ENCODE measurements at places on chromosomes 11 and 22.

- H3K4me1 ChIP-seq: no peaks in the 10 kb centered on the region
- H3K36me3 ChIP-seq: no peaks in the 10 kb centered on the region
- no peak overlapping the region for H3K4me3 ChIP-seq
- DNase-seq: no peak
- no peak overlapping the region for H3K27ac ChIP-seq
Observed at GRCh38 chr11:104060004-104060794, 23.8 kb downstream of the DDI1 start.

DNA sequence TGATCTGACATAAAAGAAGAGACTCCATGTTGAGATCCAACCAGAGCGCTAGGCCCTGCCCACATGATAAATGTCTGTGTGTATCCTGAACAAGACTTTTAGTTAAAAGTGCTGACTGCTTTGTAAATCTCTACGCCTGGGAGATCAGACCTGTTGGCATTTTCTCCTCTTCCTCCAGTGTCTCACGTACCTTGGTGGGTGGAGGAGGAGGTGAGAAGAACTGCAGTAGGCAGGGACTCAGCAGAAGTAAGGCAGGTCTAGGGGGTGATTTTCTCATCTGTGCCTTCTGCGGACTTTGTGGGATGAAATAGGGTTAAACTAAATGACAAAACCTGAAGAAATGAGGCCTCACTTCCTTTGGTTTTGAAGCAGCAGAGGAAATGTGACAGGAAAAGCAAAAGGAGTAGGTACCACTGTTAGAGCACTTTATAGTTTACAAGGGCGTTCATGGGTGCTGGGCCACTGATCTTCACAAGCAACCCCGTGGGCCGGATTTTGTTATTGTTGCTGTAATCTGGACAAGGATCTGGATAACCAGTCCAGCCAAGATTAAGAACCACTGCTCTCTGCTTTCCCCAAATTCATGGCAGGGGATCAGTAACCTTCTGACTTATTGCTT is 36.7 kb upstream of the PLET1 start:
- H3K4me3 ChIP-seq: no peak overlapping the region
- peak overlapping the region; percentile 51 for H3K27ac ChIP-seq
- H3K36me3 ChIP-seq: no peaks in the 10 kb centered on the region
- H3K4me1 ChIP-seq: peaks cover 27% of the 10 kb centered on the region
- H3K27me3 ChIP-seq: no peaks in the 10 kb centered on the region

GRCh38 chr11:8685306-8685705 is 2.7 kb downstream of the RPL27A start:
- H3K36me3 ChIP-seq: peaks cover 47% of the 10 kb centered on the region
- H3K27ac ChIP-seq: no peak overlapping the region
- H3K27me3 ChIP-seq: no peaks in the 10 kb centered on the region
- H3K4me1 ChIP-seq: peaks cover 70% of the 10 kb centered on the region

GRCh38 chr11:7563281-7563680 is 49.5 kb downstream of the PPFIBP2 start:
- DNase-seq: no peak
- H3K4me1 ChIP-seq: no peaks in the 10 kb centered on the region
- no peak overlapping the region for H3K27ac ChIP-seq
- peaks cover 18% of the 10 kb centered on the region for H3K27me3 ChIP-seq

GRCh38 chr11:2563213-2564007 is 118.6 kb downstream of the KCNQ1 start:
- no peak overlapping the region for H3K4me3 ChIP-seq
- no peak overlapping the region for H3K27ac ChIP-seq
- H3K36me3 ChIP-seq: no peaks in the 10 kb centered on the region
- H3K27me3 ChIP-seq: no peaks in the 10 kb centered on the region

DNA sequence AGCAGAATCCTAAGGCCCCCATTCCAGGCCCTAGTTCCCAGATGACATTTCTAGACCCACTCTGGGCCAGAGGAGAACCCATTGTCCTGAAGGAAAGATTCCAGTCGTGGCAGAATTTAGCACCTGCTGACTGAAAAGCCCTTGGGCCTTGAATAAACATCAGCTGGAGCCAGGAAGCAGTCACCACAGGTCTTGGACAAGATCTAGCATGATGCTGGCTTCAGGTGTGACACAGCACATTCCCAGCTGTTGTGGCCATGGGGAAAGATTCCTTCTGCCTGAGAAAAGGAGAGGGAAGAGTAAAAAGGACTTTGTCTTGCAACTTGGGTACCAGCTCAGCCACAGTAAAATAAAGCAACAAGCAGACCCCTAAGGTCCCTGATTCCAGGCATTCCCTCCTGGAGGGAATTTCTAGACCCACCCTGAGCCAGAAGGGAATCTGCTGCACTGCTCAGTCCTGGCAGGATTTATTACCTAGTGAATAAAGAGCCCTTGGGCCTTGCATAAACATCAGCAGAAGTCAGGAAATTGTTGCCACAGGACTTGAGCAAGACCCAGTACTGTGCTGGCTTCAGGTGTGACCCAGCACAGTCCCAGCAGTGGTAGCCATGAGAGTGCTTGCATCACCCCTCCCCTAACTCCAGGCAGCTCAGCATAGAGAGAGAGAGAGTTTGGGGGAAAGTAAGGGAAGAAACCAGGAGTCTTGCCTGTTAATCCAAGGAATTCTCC is 42.5 kb upstream of the PAMR1 start:
- H3K36me3 ChIP-seq: no peaks in the 10 kb centered on the region
- H3K27me3 ChIP-seq: peaks cover 10% of the 10 kb centered on the region
- no peak for DNase-seq
- no peak overlapping the region for H3K27ac ChIP-seq

DNA sequence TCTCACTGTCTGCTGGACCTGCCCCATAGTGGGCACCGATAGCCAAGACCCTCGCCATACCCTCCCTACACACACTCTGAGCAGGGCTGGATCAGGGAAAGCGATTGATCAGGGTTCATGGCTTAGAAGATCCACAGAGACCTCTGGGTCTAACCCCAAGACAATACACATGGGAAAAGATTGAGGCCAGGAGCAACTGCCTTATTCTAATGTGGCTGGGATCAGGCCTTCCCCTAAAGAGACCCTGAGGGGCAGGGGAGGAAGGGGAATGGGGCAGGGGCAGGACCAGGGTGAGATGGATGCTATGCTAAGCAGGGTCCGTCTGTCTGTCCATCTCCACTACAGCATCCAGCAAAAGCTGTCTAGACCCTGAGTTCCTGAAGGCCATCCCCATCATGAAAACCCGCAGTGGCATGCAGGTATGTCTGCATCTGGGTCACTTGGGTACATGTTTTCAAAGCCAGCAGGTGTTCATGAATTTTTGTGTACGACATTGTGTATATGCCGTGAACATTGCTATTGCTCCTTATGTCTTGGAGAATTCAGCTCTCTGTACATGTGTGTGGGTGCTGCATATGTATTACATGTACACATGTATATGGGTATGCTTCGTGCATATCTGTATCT is 15.3 kb upstream of the RELT start:
- H3K4me1 ChIP-seq: no peaks in the 10 kb centered on the region
- no peaks in the 10 kb centered on the region for H3K27me3 ChIP-seq
- H3K4me3 ChIP-seq: no peak overlapping the region
- DNase-seq: no peak
- H3K27ac ChIP-seq: no peak overlapping the region
- no peaks in the 10 kb centered on the region for H3K36me3 ChIP-seq

GRCh38 chr11:7081441-7081840 is 7.4 kb upstream of the RBMXL2 start:
- DNase-seq: no peak
- H3K27me3 ChIP-seq: no peaks in the 10 kb centered on the region
- H3K27ac ChIP-seq: no peak overlapping the region

DNA sequence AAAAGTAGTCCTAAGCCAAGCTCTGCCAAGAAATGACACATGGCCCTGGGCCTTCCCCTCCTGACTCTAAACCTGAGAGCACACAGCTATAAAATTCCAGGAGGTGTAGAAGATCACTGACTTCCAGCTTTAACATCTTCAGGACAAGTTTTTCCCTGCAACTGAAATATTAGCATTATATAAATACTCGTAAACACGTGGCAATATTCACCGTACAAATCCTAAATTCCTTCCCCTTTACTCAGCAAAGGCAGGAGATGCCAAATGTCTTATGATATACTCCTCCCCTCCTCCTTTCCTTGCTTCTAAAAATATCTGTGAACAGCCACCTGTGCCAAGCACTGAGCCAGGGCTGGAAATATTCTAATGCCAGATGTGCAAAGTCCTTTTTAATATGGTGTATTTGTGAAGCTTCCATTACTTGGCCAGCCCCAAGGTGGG is 194.0 kb downstream of the LARGE1 start:
- no peaks in the 10 kb centered on the region for H3K27me3 ChIP-seq
- H3K36me3 ChIP-seq: no peaks in the 10 kb centered on the region
- DNase-seq: no peak
- no peaks in the 10 kb centered on the region for H3K4me1 ChIP-seq
- no peak overlapping the region for H3K4me3 ChIP-seq

DNA sequence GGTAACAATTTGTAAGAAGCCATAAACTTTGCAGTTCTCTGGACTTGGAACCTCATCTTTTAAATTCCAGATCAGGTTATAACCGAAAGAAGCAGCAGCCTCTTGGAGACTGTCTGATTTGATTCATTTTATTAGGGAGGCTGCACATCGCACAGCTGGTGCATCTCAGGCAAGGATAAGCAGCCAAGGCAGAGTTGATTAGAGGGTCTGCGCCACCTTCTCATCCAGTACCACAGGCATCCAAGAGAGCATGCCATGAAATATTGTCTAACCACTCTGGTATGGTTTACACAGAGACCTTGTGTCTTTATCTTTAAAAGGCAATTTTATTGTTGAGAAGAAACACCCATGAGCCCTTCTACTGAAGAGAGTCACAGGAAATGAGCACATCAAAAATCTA is 16.2 kb upstream of the CWF19L2 start:
- DNase-seq: no peak
- no peak overlapping the region for H3K27ac ChIP-seq
- H3K4me3 ChIP-seq: no peak overlapping the region
- H3K4me1 ChIP-seq: no peaks in the 10 kb centered on the region

GRCh38 chr11:111557425-111558111 is 17.0 kb downstream of the LAYN start:
- no peaks in the 10 kb centered on the region for H3K36me3 ChIP-seq
- DNase-seq: no peak
- no peak overlapping the region for H3K4me3 ChIP-seq
- H3K27me3 ChIP-seq: peaks cover 4% of the 10 kb centered on the region
- no peak overlapping the region for H3K27ac ChIP-seq

- DNase-seq: no peak
- no peak overlapping the region for H3K4me3 ChIP-seq
- no peaks in the 10 kb centered on the region for H3K36me3 ChIP-seq
- H3K27ac ChIP-seq: no peak overlapping the region
- H3K27me3 ChIP-seq: no peaks in the 10 kb centered on the region
- H3K4me1 ChIP-seq: no peaks in the 10 kb centered on the region
Observed at GRCh38 chr11:2100361-2101170, 38.6 kb downstream of the IGF2 start.

DNA sequence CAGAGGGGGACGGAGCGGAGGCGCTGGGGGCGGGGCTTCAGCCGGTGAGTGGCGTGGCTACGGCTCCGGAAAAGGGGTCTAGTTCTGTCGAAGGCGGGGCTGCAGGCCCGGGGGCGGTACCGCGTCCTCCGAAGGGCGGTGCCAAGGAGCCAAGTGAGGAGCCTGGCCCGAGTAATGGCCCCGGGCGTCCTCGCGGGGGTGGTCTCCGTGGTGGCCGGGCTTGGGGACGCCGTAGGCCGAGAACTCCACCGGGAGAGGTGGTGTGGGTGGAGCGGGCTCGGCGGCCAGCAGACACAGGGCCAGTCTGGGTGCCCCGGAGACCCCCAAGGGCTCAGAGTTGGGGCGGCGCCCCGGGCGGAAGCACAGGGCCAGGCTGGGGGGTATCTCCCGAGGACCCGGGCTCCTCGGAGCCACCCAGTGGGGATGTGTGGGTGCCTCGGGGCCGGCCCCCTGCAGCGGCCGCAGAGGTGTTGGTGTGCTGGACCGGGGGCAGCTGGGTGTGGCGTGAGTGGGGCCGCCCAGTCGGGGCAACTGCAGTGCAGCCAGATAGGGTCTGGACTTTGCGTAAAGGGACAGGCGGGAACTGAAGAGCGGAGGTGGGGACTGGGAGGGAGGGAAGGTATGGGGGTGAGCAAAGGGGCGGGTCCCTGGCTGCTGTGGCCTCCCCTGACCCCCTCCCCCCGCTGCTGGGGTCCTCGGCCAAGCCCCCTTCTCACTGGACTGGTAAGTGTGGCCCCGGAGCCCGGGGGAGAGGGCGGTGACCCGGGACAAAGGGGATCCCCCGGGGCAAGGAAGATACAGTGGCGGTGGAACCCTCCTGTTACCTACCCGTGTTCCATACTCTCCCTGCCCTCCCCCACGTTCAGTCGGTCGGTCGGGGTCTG is 838 bp downstream of the FKBP2 start:
- peaks cover 58% of the 10 kb centered on the region for H3K36me3 ChIP-seq
- H3K4me3 ChIP-seq: peak overlapping the region; percentile 65
- no peaks in the 10 kb centered on the region for H3K27me3 ChIP-seq
- peak; percentile 100 for DNase-seq
- H3K27ac ChIP-seq: peak overlapping the region; percentile 75

DNA sequence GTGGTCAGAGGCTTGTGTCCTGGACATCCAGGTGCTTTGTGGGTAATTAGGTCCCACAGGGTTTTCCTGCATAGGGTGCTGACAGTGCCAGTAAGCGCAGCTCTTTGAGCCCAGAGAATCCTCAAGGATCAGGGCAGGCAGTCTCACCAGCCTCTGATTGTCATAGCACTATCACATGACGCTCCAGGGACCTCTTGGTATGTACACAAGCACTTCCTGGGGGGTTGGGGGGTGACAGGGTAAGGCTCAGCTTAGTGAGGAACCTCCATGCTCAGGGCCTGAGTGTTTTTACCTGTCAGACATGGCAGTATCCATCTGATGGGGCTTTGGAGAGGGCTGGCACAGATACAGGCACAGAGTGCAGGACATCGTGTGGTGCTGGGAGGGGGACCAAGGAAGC is 27.9 kb upstream of the SUSD2 start:
- no peak overlapping the region for H3K4me3 ChIP-seq
- H3K36me3 ChIP-seq: peaks cover 57% of the 10 kb centered on the region
- no peak for DNase-seq
- no peak overlapping the region for H3K27ac ChIP-seq
- H3K27me3 ChIP-seq: no peaks in the 10 kb centered on the region

GRCh38 chr11:34749666-34750659 is 129.1 kb downstream of the EHF start:
- H3K27me3 ChIP-seq: peaks cover 11% of the 10 kb centered on the region
- DNase-seq: no peak
- no peaks in the 10 kb centered on the region for H3K36me3 ChIP-seq
- H3K4me3 ChIP-seq: no peak overlapping the region
- no peak overlapping the region for H3K27ac ChIP-seq

DNA sequence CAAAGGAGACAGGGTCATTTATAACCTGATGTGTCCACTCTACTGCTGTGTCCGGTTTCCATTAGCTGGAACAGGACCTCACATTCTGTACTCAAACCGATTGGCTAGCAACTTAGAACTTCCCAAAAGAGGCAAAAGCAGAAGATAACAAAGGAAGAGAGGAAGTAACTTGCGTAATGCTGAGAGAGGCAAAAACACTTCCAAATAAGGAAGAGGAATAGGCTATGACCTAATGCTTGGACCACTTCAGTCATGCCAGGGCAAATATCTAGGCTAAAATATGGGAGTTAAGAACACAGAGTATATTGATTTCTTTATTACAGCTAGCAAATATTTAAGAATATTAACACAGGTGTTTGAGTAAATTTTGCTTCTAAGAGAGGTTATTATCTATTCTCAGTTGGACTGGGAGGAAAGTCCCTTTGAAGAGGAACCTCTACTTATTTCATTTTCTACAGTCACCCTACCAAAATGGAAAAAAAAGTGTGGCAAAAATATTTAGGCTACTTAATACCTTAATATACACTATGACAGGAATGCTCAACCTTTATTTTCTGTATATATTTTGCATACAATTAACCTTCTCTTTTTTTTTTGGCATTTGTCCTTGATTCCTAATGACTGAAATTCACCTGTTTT is 499.8 kb upstream of the CHORDC1 start:
- no peaks in the 10 kb centered on the region for H3K27me3 ChIP-seq
- no peaks in the 10 kb centered on the region for H3K4me1 ChIP-seq
- no peaks in the 10 kb centered on the region for H3K36me3 ChIP-seq
- no peak overlapping the region for H3K27ac ChIP-seq
- no peak overlapping the region for H3K4me3 ChIP-seq

Data from DND-41 (cell line).